ENCODE measurements at places on chromosomes 2 and 18.

DNA sequence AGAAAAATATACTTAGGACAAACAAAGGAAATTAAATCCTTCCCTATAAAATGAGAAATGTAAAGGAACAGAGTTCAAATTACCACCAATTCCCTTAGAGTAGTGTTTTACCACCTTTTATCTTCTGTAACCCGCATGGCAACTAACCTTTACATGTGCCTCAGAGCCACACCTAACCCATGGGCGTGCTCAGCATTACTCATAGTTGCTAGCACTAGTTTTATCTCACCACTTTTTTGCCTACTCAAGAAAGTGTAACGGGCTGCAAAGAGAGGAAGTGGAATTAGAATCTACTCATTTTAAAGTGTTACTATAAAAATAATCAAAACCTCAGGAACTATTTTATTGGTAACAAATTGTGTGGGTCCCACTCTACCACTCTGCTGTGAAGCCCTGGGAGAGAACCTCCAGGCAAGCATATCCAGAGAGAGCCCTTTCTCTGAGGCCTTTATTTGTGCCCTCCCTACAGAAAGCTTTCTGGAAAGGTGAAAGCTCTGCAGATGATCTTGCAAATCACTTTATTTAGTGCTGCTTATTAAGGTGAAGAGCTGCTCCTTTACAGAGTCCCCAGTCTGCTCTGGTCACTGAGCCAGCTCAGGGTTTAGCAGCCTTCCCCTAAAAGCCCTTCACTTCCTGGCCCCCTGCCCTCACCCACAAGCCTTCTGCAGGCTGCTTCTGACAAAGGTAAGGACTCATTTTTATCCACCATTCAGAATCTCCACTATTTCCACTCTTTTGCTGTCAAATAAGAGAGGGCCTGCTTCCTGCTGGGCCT lies 98.8 kb downstream of the TRABD2A start:
- DNase-seq, result no peak

GRCh38 chr2:224890372-224890771 lies 151.9 kb downstream of the DOCK10 start:
- DNase-seq, result no peak

- DNase-seq, result peak; percentile 80
Observed at GRCh38 chr2:12498704-12499103, 218.0 kb upstream of the TRIB2 start.

DNA sequence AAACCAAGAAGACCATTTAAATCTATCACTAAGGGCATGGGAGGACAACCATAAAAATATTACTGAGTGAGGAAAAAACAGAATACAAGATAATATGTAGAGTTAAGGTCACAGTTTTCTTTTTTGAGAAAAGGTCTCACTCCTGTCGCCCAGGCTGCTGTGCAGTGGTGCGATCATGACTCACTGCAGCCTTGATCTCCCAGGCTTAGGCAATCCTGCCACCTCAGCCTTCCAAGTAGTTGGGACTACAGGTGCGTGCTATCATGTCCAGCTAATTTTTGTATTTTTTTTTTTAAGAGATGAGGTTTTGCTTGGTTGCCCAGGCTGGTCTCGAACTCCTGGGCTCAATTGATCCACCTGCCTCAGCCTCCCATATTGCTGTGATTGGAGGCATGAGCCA lies 24.0 kb downstream of the POLR1A start:
- no peak for DNase-seq

GRCh38 chr2:218980735-218981389 lies 4.1 kb downstream of the FEV start:
- DNase-seq, result no peak

DNA sequence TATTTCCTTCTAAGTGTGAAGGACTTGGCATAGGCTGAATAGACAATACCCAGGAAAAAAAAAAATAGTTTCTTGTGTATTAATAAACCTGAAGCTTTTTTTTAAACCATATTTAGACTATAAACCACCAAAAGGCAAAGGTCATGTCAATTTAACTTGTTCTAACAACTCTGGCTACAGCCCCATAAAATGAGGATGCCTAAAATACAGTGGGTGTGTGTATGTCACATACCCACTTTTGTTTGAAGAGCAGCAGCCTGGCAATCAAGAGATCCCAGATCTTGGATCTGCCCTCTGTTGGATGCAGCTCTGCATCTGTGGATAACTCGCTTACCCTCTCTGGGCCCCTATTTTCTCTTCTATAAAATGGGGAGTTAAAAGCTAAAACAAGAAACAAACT lies 65.4 kb downstream of the SATB2 start:
- DNase-seq, result no peak

GRCh38 chr2:6824962-6825361 lies 40.7 kb downstream of the CMPK2 start:
- DNase-seq, result peak; percentile 89

DNA sequence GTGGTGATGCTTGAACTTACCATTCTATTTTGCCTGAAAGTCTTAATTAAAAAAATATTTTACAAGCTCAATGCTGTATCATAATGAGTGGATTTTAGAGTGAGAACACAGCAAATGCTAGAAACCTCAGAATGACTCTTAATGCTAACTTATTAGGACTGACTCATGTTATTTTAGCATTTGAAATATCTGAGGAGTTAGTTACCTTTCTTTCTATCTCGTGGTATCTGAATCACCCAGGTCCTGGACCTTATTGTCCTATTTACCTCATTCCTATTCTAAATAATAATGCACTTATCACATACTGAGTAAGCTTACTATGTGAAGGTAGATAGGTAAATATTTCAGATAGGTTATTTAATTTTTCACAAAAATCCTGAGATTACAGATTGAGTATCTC lies 70.7 kb downstream of the SOS1 start:
- DNase-seq, result peak; percentile 6

- DNase-seq, result no peak
Observed at GRCh38 chr2:174217869-174218268, 30.5 kb downstream of the OLA1 start.

GRCh38 chr18:51461956-51462355 lies 264.5 kb upstream of the MEX3C start:
- no peak for DNase-seq

DNA sequence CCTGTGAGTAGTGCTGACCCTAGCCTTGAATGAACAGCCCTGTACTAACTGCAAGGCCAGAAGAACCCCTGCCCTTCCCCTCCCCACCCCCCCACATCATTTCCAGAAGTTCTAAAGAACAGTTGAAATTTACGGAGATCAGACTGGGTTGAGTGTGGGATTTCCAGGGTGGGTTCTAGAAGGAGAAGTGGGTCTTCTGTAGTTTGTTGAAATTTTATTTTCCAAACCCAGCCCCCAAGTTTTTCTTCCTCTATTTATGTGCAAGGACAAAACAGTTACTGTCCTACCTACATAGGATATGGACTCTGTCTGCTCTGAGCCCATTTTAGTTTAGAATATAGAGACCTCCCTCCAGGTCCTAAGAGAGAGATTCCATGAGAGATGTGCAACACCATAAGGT lies 26.3 kb upstream of the CASP10 start:
- no peak for DNase-seq

DNA sequence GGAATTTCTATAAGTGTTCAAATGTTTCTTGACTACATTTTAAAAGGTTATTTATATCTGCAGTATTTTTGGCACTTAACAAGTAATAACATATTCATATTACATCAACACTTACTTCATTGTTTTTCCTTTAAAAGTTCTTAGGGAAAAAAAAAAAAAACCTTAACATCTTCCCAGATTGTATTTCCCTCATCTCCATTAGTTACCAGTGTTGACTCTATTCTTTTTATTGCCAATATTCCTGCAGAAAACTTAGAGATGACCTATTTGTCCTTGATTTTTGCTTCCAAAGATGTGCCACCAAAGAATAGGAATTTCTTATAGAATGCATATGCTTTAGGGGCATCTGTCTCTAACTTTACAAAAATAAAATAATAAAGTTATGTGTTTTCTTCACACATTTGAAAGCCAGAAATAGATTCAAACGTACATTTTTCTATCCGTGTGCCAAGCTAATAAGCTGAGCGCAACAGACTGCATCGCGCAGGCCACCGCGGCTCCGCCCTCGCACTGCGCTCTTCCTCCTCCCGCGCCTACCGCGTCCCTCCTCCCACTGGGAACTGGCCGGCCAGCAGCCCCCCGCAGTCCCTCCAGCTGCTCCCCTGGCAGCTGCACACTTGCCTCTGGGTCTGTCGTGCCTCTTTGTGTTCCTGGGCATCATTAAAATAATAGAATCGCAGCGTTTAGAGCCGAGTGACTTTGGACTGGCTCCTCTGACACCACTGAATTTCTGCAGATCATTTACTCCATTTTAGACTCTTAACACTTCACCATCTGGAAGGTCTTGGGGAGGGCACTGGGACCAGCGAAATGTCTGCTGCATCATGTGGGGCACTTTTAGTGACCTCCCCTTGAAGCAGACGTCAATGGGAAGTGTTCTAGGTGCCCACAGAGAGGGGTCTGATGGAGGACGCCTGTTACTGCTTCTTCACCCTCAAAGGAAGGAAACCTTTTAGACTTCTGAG lies 21.2 kb upstream of the NAB1 start:
- DNase-seq, result no peak

GRCh38 chr2:167332358-167332757 lies 444.1 kb downstream of the XIRP2 start:
- DNase-seq, result no peak

DNA sequence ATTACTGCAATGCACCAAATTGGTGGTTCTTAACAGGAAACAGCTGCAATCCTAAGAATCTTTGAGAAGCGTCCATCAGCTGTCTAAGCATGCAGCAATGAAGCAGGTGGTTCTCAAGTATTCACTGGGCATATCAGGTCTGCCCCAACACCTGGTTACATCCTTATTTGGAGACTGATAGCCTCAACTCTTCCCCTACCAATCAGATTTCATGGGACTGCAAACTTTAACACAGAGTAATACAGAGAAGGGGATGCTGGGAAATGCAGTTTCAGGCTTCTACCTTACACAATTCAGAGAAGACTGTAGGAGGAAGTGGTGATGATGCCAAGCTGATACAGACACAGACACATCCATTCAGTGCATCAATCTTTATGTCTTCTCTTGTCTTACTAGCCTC lies 240.5 kb downstream of the BCL2 start:
- no peak for DNase-seq

GRCh38 chr18:78086931-78087330 lies 837.3 kb downstream of the GALR1 start:
- DNase-seq, result no peak
